Stimulated activated CD4-positive, alpha-beta T cell treated with anti-CD3 and anti-CD28 coated beads, Interleukin-15, amount 100 ng/mL, for 1 hour (primary cell): ENCODE measurements at places on chromosomes 13 and 19.

DNA sequence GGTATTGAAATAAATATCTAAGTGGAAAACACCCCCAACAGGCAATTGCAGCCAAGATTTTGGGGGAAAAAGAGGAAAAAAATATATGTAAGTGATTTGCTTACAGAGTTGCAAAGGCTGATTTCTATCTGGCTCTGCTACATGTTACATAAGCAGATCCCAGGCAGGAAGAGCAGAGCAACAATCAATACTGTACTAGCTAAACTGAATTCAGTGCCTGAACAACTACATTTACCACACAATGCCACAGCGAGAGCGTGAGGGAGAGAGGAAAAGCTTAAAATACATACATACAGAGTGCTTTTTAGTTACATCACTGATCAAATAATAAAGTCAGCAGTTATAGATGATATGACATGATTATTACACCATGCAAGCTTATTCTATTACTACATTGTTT is 665.6 kb upstream of the ARGLU1 start:
- DNase-seq = no peak

GRCh38 chr19:29404951-29405727 is 120.7 kb upstream of the VSTM2B start:
- no peak for DNase-seq

DNA sequence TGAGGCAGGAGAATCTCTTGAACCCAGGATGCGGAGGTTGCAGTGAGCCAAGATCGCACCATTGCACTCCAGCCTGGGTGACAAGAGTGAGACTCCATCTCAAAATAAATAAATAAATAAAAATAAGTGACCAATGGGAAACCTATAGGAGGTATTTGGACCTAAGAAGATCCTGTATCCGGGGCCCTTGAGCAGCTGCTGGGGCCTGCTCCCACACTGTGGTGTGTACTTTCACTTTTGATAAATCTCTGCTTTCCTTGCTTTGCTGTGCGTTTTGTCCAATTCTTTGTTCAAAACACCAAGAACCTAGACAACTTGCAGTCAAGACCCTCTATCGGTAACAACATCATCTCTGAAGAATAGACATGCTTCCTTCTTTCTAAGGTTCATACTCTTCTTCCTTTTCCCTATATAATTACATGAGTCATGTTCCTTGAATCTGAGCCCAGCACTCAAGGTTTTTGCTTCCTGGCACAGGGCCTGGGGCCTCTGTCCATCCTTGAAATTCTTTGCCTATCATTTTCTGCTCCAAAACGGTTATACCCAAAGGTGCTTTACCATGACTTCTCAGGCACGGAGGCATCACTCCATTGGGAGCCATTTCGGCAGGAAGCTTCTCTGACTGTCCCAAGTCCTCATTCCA is 14.2 kb upstream of the PNMA8C start:
- DNase-seq = no peak

DNA sequence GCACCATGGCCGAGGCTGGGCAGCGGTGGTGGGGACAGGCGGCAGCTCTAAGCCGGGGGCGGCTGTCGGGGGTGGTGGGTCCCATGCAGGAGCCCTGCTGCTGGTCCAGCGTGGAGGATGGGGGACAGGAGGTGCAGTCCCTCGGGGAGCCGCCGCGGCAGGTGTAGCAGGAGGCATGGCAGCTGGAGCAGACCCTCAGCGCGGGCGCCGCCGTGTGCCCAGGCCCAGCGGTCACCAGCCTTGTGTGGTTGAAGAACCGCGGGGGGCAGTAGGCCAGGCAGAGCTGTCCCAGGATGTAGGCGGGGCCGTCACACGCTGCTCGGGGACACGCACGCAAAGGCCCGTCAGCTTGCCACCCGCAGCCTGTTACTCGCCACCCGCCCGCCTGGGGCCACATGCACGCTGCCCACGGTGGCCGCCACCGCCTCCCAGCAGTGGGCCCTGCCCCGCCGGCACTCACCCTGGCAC is 2.9 kb upstream of the C19orf25 start:
- DNase-seq = no peak

- no peak for DNase-seq
Measured at GRCh38 chr19:46186717-46187101, 38.7 kb downstream of the IGFL2 start.

GRCh38 chr13:110227416-110227815 is 79.5 kb downstream of the COL4A1 start:
- DNase-seq = no peak

GRCh38 chr19:1871630-1872029 is 8.3 kb upstream of the KLF16 start:
- DNase-seq = no peak

DNA sequence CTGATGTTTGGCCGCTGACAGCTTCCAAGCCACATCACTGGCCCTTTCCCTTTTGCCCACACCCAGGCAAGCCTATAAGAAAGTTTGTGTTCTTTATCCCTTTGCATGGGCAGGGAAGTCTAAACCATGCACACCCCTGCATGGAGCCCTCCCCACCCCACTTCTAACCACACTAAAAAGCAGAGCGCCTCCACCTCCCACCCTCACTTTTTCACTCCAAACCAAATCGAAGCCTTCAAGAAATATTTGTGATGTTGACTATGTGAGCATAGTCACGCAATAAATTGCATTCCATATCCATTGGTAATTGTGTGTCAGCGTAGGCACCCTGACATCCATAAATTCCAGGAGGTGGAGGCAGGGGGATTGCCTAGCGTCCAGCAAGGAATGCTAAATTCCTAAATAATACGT is 104.4 kb upstream of the LSM14A start:
- no peak for DNase-seq

DNA sequence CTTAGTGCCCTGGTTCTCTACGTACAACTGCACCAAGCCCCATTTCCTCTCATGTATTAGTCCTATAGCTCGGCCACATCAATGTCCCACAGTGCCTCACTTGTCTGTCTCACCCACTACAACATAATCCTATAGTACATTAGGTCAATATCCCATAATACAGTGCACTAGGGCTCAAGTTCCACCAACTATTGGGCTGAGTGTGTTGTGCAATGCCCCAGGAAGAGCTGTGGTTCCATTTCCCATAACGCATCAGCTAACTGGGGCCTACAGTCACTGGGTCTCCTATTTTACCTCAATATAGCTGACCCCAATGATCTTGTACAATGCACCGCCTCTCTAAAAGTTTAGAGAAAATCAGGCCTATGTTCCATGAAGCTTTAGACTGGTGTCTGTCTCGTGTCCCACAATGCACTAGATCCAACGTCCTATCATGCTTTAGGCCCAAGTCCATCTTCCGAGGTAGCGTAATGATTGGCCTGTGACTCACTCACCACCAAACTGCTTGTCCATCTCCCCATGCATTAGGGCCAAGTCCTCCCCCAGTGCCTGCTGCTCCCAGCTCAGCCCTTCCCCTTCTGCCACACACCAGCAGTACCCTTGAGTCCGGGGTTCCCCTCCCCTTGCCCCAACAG is 21.8 kb downstream of the TSKS start:
- DNase-seq = no peak

GRCh38 chr13:41488124-41488523 is 30.8 kb downstream of the RGCC start:
- DNase-seq = no peak

GRCh38 chr13:51970349-51970748 is 40.9 kb downstream of the ATP7B start:
- no peak for DNase-seq

- no peak for DNase-seq
Measured at GRCh38 chr13:23871616-23872220, 17.5 kb downstream of the MIPEP start.

DNA sequence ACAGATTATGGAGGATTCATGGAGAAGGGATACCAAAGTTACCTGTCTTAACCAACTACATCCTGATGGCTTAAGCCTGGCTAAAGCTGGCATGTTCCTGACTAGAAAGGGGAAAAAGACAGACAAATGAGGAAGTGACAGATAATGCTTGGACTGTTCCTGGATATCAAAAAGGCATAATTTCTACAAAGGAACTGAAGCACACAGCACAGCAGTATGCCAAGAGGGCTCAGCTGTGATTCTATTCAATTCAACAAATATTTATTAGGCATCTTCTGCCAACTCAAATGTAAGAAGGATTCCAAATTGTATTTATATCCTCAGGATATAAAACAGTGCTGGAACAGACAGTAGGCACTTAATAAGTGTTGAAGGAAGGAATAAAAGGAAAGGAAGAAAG is 59.5 kb downstream of the KLF12 start:
- DNase-seq = no peak

- DNase-seq = no peak
Measured at GRCh38 chr13:43425234-43425633, 361.5 kb downstream of the ENOX1 start.

DNA sequence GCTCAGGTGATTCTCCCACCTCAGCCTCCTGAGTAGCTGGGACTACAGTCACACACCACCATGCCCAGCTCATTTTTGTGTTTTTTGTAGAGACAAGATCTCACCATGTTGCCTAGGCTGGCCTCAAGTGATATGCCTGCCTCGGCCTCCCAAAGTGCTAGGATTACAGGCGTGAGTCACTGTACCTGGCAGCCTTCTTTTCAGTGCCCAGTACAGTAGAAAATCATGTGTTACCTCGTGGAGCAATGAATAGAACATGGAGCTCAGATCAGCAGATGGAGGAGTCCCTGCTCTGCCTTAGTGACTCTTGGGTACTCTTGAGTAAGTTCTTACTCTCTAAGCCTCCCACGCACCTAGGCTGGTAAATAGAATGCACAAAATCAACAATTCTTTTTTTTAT is 44.7 kb downstream of the THSD1 start:
- DNase-seq = no peak

DNA sequence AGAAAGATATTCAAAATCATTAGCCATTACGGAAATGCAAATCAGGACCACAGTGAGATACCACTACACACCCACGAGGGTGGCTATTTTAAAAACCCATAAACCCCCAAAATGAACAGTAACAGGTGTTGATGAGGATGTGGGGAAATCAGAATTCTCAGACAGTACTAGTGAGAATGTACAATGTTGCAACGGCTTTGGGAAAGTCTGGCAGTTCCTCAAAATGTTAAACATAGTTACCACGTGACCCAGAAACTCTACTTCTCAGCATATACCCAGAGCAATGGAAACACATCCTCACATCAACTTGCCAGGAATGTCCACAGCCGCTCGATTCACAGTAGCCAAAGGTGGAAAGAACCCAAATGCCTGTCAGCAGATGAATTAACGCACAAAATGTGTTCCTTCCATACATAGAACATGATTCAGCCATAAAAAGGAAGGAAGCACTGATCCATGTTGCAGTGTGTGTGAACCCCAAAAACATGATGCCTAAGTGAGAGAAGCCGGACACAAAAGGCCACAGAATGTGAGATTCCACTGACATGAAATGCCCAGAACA is 7.0 kb downstream of the PLVAP start:
- no peak for DNase-seq

GRCh38 chr19:50877338-50877737 is 4.1 kb downstream of the KLK2 start:
- no peak for DNase-seq

DNA sequence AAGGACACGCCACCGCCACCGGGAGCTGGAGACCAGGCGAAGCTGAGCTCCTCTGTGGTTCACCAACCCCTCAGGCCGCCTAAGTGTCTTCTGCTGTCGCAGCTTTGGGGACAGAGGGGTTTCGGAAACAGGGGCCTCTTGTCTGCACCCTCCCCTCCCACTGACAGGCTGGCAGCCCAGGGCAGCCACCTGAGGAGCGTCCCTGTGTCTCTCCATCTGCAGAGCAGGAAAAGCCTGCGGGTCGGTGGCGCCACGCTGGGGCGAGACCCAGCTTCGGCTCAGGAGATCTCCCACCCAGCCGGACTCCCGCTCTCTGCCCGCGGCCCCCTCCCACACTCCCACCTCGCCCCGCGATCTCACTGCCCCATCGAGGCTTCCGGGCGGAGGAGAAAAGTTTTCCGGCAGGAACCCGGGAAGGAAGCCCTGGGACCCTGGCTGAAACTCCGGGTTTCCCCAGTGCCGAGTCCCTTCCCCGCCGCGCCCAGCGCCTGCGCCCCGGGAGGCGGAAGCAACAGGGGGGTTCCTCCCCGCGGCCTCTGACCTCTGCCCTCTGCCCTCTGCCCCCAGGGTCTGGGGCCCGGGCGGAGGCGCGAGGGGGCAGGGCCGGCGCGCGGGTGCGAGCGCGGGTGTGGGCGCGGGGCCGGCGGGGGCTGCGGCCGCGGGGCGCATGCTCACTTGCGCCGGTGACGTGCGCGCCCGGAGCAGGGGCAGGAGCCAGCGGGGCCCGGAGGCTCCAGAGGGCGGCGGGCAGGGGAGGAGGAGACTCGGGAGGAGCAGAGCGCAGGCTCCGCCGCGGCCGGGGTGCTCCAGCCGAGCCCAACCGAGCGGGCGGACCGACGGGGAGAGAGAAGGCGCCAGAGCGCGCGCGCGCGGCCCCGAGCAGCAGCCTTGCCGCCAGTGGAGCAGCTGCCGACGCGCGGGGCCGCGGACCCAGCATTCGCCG is at the start of gene ATP11A:
ATP11A (plus strand) TSS at position 736 of the 943 bp plus-strand sequence. CDS start 379 bp downstream, outside the sequence.
- DNase-seq = peak; percentile 60

DNA sequence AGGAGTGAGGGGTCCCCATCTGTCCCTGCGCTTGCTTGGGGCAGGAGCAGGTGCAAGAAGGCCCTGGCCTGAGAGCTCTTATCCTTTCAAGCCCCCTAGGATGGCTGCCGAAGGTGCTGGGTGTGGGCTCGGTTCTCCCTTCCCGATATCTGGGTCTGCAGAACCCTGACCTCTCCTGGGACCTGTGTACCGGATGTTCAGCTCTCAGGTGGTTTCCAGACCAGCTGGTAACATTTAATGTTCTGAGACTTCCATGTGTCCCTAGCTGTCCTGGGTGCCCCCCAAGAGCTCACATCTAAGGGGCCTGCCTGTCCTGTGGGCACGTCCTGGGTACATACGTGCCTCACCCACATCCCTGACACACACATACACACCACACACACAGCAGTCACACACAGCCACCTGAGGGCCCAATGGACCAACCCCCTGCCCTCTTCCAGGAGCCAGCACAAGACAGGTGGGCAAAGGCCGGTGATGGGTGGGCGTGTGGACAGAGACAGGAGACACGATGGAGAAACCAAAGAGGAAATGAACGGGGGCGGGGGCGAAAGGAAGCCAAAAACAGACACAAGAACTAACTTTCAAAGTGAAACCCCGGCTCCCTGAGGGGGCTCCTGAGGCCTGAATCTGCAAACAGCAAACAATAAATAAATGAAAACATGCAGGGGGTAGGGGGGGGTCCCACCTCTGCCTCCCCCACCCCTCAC is 124.3 kb downstream of the PTPRS start:
- no peak for DNase-seq

- no peak for DNase-seq
Measured at GRCh38 chr19:6529937-6530385, 865 bp upstream of the TNFSF9 start.

DNA sequence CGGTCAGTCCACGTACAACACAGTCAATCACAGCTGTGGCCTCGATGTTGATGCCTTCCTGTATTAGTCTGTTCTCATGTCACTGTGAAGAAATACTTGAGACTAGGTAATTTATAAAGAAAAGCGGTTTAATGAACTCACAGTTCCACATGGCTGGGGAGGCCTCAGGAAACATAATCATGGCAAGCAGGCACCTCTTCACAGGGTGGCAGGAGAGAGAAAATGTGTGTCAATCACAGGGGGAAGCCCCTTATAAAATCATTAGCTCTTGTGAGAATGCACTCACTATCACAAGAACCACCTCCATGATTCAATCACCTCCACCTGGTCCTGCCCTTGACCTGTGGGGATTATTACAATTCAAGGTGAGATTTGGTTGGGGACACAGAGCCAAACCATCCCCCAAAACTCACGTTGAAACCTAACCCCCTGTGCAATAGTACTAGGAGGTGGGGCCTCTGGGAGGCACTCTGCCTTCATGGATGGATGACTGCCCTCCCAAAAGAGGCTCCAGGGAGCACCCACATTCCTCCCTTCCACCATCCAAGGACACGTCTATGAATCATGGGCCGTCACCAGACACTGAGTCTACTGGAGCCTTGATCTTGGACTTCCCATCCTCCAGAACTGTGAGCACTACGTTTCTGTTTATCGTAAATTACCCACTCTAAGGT is 2.3 kb upstream of the PROZ start:
- DNase-seq = no peak
